IPS-NIHi11 (cell line): ENCODE measurements at places on chromosomes 11 and 22.
A peak's percentile ranks its signal among the peaks of the same experiment; 100 is the strongest.

DNA sequence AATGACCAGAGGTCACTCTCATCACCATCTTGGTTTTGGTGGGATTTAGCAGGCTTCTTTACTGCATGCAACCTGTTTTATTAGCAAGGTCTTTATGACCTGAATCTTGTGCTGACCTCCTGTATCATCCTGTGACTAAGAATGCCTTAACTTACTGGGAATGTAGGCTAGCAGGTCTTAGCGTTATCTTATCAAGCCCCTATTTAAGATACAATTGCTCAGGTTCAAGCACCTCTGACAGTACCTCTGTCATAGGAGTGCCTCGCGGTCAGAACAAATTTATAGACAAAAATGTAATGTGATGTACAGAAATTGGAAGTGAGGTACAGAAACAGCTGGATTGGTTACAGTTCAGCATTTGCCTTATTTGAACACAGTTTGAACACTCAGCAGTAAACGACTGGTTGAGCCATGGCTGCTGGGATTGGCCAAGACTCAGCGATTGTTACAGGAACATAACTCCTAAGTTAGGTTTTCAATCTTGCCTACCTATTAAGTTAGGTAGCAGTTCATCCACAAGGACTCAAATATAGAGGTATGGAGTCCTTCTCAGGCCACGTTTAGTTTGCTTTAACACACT, 16.1 kb upstream of the TMEM123 start:
- no peak for DNase-seq

DNA sequence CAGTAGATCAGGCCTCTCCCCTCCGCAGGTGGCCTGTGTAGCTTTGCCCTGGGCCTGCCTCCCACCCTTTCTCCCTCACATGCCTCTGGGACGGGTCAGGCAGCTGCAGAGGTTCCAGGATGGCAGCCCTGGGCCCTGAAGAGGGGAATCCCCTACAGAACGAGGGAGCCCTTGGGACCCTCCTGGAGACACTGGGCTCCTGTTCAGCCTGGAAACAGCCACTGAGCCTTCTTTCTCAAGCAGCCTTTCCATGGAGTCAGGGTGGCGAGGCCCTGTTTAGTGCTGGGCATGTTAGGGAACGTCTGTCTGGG, 720.9 kb downstream of the BRD1 start:
- no peak for DNase-seq

GRCh38 chr11:121035780-121036179, 11.9 kb downstream of the TBCEL start:
- DNase-seq = no peak

GRCh38 chr22:49996119-49996517, 16.4 kb downstream of the IL17REL start:
- no peak for DNase-seq

DNA sequence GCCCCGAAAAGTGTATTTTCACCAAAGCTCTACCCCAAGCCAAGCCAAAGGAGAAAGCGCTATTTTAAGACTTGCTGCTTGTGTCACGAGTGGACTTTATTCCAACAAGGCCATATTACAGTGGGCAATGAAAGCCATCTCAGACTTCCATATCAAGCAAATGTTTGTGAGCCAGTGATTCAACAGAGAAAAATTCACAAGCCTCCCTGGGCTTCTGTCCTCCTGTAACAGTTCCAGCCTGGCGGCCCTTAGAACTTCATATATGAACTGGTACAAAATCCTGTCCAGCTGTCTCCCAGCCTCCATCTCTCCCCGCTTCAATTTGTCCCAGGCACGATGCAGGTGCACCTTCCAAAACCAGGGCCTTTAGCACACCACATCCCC, 11.2 kb downstream of the LARGE1 start:
- no peak for DNase-seq

DNA sequence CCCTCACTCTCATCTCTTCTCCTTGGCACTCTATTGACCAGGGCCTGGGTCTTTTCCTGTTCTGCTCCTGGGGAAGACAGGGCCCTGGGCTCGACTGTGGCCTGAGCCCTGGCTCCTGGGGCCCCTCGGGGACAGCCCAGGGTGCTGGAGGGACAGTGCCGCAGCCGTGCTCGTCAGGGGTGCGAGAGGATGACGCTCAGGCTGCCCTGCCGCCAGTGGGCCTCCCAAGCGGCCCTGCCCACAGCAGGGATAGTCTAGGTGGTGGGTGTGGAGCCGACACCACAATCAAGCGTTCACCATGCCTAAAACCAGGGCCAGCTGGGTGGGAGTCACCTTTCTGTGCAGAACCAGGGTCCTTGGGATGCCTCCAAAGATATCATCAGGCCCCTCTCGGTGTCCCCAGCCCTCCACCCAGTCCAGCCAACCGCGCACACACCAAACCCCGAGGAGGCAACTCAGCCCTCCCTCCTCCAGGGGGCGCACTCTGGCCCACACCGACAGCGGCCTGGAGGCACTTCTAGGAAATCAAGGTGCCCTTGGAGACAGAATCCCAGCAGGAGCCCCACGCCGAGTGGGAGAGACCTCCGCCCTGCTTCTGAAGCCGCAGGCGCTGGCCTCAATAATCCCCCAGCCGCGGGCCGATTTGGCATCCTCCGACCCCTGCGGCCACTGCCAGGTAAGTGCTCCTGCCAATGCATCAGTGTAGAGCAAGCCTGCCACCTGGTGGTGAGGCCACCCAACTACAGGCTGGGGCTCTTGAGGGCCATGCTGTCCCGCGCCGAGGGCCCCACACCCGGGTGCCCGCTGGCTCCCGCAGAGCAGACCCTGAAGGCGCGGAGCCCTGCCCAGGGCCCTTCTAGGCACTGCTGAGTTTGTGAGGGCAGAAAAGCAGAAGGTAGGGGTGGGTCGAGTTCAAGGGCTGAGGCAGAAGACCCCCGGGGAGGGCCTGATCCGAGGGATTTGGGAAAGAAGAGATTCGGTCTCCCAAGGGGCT, 496.4 kb downstream of the BUD13 start:
- peak; percentile 90 for DNase-seq

DNA sequence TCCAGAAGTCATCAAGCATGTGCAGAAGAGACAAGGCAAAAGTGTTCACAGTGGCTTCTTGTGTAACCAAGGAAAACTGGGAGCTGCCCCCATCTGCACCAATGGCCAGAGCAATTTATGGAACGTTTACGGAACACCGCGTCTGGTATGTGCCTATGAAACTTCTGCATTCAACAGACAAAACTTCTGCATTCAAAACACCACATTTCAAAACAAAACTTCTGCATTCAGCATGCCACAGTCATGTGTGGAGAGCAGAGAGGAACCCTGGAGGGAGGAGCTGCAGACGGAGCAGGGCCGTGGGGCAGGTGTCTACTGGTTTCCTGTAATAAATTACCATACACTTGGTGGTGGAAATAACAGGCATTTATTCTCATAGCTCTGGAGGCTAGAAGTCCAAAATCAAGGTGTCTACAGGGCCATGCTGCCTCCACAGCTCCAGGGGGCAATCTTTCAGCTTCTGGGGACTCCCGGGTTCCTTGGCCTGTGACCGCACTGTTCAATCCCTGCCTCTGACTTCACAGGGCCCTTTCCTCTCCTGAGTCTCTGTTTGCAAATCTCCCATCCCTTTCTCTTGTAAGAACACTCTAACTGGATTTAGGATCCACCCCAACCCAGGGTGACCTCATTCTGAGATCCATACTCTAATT, 32.2 kb downstream of the RPL3 start:
- DNase-seq = peak; percentile 35

- no peak for DNase-seq
Observed at GRCh38 chr11:115775846-115776245, 271.6 kb upstream of the CADM1 start.

DNA sequence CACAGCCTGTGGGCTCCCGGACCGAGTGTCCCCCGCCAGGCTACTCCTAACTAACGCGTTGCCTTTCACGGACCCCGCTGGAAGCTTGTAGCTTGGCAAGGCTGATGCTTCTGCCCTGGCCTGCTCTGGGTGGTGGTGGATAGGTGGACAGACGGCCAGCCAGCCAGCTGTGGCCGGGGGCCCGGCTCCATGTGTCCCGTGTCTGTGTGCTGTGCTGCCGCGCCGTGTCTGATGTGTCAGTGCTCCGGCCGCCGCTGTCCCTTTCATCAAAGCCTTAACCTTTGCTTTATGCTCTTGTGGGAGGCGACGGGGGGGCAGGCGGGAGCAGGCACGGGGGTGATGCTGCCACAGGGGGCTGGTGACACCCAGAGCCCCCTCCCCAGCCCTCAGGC, 5.0 kb downstream of the CCDC188 start:
- no peak for DNase-seq

- no peak for DNase-seq
Observed at GRCh38 chr11:31821766-31822165, 10.6 kb upstream of the PAX6 start.

DNA sequence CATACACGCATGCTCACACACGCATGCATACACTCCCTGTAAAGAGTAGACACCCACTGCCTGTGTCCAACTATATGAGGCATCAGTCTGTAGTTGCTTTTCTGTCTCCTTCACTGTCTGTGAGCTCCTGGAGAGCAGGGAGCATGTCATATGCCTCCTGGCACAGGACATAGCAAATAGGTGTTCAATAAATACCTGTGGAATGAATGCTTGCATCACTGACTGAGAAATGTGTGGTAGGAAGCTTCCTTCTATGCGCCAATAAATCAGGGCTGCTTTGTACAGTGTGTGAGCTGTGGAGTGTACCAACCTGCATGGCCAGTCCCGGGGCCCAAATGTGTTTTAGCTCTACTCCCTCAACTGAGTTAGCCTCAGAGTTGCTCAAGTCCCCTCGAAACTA, 37.2 kb upstream of the NAV2 start:
- DNase-seq = no peak

DNA sequence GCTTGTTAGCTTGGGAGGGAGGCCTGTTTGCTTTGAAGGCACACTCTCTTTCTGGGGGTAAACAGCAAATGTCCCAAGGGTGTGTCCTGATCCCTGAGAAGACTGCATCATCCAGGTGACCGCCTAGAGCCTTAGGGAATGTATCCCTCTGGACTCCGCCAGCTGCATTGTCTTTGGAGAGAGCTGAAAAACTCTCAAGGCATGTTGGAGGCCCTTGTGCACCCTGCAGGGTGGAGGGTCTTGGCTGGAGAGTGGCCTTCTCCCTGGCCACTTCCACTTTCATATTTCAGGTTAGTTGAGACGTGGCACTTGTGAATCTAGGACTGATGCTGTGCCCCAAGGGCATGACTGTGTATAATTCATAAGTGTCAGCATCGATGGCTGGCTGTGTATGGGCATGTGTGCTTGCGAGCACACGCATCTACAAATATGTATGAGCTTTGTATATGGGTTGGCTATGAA, 70.6 kb downstream of the ZBTB16 start:
- DNase-seq = no peak

- no peak for DNase-seq
Observed at GRCh38 chr11:59281177-59281576, 68.5 kb upstream of the MPEG1 start.

- DNase-seq = no peak
Observed at GRCh38 chr11:45399166-45399565, 113.0 kb upstream of the SYT13 start.

DNA sequence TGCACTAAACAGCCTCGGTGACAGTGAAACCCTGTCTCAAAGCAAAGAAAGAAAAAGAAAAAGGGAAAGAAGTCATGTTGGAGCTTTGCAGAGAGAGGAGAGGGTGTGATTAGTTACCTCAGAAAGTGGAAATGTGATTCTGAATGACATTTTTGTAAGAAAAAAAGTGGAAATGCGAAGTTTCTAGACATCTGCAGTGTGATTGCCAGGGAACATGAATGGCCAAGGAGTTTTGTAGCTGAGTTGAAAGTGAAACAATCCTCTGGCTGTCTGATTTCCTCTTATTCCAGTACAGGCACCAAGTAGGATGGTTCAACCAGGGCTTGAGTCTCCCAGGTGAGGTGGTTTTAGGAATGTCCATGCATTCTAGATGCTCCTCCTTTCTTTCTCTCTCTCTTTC, 17.8 kb upstream of the SYVN1 start:
- DNase-seq = no peak

DNA sequence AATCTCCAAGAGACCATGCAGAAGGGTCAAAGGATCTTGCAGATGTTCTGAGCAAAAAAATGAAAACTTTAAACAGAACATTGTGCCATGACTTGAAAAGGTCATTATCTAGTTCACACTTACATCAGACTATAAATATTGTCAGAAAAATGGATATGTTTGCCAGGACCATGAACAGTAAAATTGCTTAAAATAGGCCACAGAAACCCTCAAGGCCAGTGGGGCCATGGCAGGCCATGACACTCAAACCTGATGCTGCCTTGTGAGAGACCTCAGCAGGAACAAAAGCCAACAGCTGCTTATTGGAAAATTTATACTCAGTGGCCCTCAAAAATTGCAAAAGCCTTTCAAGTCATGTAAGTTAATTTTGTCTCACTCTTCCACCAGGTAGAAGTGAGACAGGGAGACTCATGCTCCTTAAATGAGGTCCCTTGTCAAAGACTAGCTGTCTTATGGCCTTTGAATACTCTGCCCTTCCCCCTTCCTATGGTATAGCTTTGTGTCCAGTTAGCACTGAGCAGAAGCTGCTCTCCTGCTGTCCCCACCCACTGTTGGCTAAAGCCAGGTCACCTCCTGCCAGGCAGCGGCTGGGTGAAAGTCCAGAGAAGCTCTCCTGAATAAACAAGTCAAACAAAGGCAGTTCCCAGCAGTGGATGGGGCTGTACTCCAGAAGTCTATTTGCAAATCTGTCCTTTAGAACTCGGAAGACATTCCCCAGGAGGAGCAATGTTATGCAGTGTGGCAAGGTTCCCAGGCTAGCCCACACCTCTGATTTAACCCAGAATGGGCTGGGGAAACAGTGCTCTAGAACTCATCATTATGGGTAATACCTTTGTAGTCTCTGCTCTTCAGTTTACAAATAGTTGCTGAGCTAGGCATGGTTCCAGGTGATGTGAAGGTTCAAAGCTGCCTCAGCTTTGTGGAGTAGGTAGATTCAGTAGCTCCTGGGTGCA, 21.4 kb downstream of the ADM start:
- DNase-seq = no peak

- peak; percentile 21 for DNase-seq
Observed at GRCh38 chr11:1889941-1890855, 1.5 kb downstream of the PRR33 start.

DNA sequence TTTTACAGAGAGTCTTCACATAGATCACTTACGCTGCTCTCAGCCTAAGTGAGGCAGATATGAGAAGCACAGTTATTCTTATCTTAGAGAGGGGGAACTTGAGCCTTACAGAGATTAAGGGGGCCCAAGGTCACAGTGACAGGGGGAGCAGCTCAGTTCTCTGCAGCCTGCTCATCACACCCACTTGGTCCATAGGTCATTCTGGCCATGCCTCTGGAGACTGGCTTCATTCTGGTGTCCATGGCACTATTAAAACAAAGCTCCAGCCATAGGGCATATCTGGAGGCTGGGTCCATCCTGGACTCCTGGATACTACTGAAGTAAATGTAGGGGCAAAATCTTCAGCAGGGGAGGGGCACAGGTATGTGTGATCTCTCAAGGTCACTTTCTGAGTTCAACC, 5.9 kb downstream of the SLC5A4 start:
- no peak for DNase-seq

GRCh38 chr11:107953446-107953845, 25.2 kb downstream of the RAB39A start:
- DNase-seq = no peak

GRCh38 chr22:26648011-26648497, 9.3 kb upstream of the MIAT start:
- peak; percentile 64 for DNase-seq

GRCh38 chr11:70130636-70131035, 52.5 kb downstream of the ANO1 start:
- DNase-seq = no peak
